ENCODE measurements at places on chromosomes 16 and 17.
A peak's percentile ranks its signal among the peaks of the same experiment; 100 is the strongest.

GRCh38 chr17:59357219-59357697, 25.8 kb downstream of the YPEL2 start:
- no peak for DNase-seq

GRCh38 chr17:72588961-72589360, 468.1 kb downstream of the SOX9 start:
- no peak for DNase-seq

DNA sequence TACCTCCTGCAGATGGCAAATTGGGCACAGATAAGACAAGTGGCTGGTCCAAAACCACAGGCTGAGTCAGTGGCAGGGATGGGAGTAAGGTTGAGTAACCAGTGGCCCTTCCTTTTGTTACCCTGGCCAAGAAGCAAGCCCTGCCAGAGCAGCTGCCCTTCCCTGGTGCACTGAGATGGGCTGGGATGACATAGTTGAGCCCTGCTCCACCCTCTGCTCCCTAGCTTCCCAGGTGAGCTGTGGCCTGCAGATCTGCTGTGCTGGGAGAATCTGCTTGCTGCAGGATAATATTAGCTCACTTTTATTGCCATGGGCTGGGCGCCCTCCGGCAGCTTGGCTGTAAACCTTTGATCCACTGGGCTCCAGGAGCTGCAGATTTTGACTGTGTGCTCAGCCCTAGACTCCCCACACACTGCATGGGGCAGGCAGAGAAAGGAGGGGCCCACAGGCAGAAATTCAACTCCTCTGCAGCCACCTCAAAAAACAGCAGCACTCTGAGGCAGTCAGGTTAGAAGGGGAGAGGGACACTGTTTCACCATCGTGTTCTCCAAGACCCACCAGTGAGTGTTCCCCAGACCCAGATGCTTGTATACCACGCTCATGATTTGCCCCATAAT, 101.8 kb downstream of the CBLN1 start:
- DNase-seq, result no peak

GRCh38 chr17:1645207-1646171, at the start of gene SCARF1:
SCARF1 (minus strand) TSS chr17:1645732; CDS start chr17:1645697, 35 bp downstream.
- DNase-seq, result no peak

DNA sequence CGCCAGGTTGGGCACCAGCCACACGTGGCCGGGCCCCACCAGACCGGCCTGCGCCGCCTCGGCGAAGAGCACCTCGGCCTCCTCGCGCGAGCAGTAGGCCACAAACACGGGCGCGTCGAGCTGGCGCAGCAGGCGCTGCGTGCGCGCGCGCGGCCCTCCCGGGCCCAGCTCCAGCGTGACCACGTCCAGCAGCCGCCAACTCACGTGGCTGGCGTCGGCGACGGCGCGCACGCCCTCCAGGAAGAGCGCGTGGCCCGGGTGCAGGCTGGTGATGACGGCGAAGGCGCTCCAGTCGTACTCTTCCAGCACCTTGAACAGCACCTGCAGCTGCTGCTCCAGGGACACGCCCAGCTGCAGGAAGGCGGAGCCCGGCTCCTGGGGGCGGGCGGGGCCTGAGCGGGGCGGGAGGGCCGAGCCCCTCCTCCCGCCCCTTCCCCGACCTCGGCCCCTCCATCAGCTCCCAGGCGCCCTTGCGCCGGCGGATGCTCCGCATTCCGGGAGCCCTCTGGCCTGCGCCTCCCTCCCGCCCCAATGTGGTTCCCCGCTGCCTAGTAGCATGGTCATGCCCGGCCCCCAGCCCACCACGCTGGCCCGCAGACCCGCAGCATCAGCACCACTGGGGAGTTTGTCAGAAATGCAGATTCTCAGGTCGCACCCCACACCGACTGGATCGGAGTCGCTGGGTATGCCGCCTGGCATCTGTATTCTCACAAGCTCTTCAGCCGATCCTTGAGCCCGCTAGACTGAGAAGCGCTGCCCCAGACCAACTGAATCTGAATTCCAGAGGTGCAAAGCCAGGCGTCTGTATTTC, 7.2 kb downstream of the GRIN2C start:
- no peak for DNase-seq

DNA sequence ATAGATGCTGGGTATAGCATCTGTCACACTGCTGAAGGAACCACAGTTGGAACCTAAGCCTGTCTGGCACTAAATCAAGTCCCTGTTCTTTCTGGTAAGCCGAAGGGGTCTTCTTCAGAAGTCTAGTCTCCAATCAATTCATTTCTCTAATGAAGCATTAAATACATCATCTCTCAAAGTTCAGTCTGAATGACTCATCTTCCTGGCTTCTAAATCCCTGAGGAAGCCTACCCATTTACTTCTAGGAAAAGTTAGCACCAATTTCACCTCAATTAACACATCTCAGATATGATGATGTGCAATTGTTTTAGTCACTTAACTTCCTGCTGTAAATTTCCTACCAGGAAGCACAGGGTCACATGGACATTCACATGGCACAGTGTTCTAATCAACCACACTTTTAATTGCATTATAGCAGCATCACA, 49.9 kb downstream of the TEX14 start:
- DNase-seq, result no peak

- DNase-seq, result no peak
Observed at GRCh38 chr17:70072546-70073309, 2.3 kb upstream of the KCNJ16 start.

- peak; percentile 42 for DNase-seq
Observed at GRCh38 chr16:85416228-85417109, 196.7 kb upstream of the GSE1 start.

GRCh38 chr16:87369796-87370719, 13.5 kb downstream of the FBXO31 start:
- no peak for DNase-seq

DNA sequence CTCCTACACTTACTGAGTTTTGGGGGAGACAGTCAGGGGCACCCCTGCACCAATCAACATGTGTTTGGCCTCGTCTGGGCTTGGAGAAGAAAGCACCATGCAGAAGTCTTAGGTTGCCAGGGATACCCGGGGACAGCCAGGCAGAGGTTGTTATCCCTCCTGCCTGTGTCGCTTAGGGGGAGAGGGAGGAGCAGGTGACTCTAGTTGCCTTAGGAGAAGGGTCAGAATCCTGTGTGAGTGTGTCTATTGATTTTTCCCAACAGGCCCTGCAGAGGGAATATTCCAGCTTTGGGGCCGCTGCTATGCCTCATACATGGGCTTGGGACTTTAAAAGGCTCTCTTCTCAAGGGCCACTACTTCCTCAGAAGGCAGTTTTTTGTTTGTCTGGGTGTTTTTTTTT, 89.1 kb downstream of the RGS9 start:
- no peak for DNase-seq

- DNase-seq, result peak; percentile 59
Observed at GRCh38 chr17:48307814-48308411, 122.1 kb downstream of the SKAP1 start.

GRCh38 chr17:9668517-9668916, 23.2 kb downstream of the USP43 start:
- DNase-seq, result peak; percentile 17

DNA sequence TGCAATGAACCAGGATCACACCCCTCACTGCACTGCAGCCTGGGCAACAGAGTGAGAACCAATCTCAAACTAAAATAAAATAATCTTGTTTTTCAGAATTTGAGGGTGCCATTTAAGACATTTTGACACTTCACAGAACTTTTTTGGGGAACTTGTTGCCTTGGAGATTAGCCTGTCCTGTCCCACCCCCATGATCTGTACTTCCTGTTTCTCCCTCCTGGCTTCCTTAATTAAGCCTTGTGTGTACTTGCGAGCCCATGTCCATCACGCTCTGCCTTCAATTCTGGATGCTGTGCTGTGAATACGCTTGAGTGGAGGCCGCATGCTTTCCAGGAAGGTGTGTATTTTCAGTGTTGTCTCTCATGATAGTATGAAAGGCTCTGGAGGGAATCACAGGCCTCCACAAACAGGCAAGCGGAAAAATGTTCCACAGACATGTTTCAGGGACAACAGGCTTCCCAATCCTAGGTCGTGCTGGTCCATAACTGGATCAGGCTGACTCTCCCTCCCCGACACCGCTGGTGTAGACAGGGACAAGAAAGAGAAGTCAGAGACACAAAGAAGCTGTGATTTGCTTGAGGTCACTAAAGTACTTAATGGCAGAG, 56.9 kb downstream of the NOS2 start:
- no peak for DNase-seq

GRCh38 chr16:30085247-30085646, 6.5 kb downstream of the TBX6 start:
- DNase-seq, result no peak

GRCh38 chr16:2717383-2718263, 2.4 kb downstream of the PRSS27 start:
- no peak for DNase-seq

GRCh38 chr17:48611213-48611612, 396 bp upstream of the HOXB7 start:
- no peak for DNase-seq

- peak; percentile 42 for DNase-seq
Observed at GRCh38 chr16:89198417-89199240, 1.7 kb downstream of the SLC22A31 start.

DNA sequence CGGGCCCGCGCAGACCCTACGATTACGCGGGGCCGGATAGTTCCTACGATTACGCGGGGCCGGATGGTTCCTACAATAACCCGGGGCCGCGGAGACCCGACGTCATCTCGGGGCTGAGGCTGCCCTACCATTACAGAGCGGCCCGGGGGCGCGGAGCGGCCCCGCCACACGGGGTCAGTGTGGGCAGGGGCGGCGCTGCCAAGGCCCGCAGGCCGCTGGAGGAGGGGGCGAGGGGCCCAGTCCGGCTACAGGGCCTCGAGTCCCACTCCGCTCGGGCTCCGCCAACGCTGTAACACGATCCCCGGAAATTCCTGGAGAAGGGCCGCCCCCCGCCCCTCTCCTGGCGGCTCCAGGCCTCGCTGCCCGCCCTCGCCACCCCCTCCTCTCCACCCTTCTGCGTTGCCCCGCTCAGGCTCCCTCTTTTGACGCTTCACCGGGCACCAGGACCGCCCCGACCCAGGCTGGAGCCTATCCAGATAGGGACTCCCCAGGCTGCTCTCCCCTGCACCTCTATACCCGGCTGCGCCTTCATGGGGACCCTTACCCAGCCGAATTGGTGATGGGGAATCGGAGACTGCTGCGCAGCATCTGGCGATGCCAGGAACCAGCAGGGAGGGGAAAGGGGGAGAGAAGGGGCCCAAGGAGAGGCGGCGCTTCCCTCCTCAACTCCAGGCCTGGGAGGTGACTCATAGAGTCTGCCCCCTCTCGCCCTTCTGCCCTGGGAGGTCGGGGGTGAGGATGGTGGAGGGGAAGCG, at the start of gene RAB34:
Gene RAB34 (minus strand): TSS at position 291 of the 755 bp plus-strand sequence. CDS start 602 bp downstream, outside the sequence.
- peak; percentile 94 for DNase-seq

GRCh38 chr17:12398441-12399051, 267.1 kb upstream of the MYOCD start:
- no peak for DNase-seq

- DNase-seq, result no peak
Observed at GRCh38 chr16:70688246-70688742, 2.4 kb upstream of the MTSS2 start.

- DNase-seq, result peak; percentile 22
Observed at GRCh38 chr17:50507871-50508572, at the start of gene MYCBPAP. MYCBPAP (plus strand) TSS chr17:50508439; CDS start chr17:50508675, 236 bp downstream.
